ENCODE measurements at places on chromosomes 2 and 18.
A peak's percentile ranks its signal among the peaks of the same experiment; 100 is the strongest.

- DNase-seq, result no peak
These were observed 23.4 kb downstream of the NEMP2 start for GRCh38 chr2:190511104-190511503.

GRCh38 chr2:203022751-203023150 is 8.1 kb downstream of the NBEAL1 start:
- no peak for DNase-seq

- no peak for DNase-seq
These were observed 137.8 kb downstream of the PIK3C3 start for GRCh38 chr18:42092848-42093247.

GRCh38 chr18:1092228-1092627 is 187.6 kb downstream of the ADCYAP1 start:
- no peak for DNase-seq

GRCh38 chr2:209424781-209425470 is 1.1 kb downstream of the MAP2 start:
- no peak for DNase-seq

DNA sequence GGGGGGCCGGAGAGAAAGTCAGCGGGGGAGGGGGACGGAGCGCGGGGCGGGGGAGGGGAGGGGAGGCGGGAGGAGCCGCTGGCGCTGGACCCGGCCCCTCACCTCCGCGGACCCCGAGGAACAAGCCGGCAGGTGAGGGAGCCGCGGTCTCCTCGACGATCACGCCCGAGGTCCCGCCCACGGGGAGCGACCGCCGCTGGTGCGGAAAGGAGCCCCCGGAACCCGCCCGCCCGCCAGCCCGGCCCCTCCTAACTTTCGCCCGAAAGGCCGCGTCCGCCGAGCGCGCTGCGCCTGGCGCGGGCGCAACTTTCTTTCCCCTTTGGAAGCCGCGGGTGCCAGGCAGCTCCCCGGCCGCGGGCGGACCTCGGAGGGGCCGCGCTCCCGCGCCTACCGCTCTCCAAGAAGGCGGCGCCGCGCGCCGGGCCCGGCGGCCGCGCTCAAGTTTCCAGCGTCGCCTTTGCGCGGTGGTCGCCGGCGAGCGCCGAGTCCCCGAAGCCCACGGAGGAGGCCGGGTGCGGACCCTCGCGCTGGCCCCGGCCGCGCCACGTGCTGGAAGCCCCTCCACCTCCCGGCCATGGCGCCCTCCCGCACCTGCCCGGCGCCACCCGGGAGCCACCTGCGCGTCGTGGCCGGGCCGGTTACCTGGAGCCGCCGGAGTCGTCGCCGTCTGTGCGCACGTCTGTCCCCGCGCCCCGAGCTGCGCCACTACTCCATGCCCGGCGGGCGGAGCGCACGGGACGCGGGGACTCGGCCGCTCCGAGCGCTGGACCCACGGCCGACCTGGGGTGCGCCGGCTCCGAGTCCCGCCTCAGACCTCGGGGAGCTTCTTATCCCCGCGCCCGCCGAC is at the start of gene ALKAL2:
Gene ALKAL2, minus strand, starts transcription at position 181 of the 847 bp plus-strand sequence. CDS start 256 bp downstream, outside the sequence.
- no peak for DNase-seq

GRCh38 chr2:143503280-143503679 is 374.1 kb downstream of the ARHGAP15 start:
- no peak for DNase-seq

DNA sequence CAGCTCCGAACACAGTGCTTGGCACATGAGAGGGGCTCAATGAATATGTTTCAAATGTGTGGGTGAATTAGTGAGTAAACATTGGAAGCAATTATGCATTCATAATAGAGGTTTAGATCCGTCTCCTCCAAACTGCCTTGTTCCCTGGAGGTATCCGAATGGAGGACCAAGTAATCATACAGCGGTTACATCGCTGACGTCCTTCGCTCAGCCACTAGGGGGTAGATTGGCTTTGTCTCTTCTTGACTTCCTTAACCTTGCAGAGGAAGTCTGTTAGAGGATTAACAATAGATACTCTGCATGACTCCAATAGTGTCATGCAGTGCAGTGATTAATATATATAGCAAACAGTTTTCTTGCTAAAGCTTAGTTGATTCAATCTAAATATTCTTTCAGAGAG is 517.0 kb downstream of the PTPRM start:
- DNase-seq, result no peak

- no peak for DNase-seq
These were observed 246.6 kb downstream of the FHOD3 start for GRCh38 chr18:36543991-36544725.

DNA sequence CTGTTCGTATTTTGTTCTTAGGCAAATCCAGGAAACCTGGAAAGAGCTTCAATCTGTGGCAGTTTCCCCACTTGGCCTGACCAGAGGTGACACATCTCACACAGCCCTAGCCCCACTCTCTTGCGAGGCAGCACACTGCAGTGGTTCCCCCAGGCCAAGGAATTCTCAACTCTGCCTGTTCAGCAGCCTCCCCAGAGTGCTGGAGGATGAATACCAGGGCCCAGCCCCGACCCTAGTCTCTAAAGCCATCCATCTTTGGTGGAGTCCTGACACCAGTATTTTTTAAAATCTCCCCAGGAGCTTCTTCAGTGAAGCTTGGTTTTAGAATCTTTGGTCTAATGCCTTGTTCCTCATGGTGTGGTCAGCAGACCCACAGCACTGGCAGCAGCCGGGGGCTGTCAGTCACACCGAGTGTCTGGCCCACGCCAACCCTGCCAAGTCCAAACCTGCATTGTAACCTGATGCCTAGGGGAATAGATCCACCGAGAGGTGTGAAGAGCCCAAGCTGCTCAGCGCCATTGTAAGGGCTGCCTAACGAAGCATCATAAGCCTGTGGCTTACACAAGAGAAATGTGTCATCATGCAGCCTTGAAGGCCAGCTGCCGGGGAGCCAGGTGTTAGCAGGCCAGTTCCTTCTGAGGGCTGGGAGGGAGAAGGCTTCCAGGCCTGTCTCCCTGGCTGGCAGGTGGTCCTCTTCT is 428.7 kb upstream of the ID2 start:
- DNase-seq, result no peak

GRCh38 chr18:35693829-35694228 is 112.3 kb downstream of the GALNT1 start:
- DNase-seq, result no peak

DNA sequence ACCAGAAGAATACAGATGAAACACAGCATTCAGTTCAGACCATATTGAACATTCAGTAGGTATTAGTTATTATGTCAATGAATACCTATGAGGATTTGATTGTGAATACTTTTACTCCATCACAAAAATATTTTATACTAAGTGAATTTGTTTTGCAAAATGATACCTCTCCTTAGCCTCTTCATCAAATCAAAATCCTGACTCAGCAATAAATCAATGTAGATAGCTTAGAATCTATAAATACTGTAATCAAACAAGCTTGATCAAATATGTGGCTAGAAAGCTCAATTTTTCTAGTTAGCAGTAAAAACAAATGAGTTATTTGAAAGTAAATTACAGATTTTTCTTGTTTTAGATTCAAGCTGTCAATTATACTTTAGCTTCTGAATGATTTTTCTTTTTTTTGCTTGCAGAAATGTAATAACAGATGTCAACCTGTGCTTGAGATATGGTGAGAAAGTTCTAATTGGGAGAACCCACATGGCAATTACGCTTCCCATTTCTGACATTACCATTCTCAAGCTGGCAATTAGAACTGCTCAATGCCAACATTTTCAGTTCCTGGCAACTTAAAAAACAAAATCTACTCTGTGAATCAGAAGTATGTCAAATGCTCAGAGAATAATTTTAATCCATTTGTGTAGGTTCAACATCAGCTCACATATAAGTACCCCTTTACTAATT is 109.6 kb downstream of the PRELID3A start:
- no peak for DNase-seq

GRCh38 chr2:71306762-71307161 is 24.8 kb upstream of the ZNF638 start:
- DNase-seq, result no peak

GRCh38 chr2:15527074-15527739 is 33.9 kb downstream of the NBAS start:
- DNase-seq, result no peak

GRCh38 chr2:9844036-9844483 is 786 bp downstream of the TAF1B start:
- DNase-seq, result no peak

DNA sequence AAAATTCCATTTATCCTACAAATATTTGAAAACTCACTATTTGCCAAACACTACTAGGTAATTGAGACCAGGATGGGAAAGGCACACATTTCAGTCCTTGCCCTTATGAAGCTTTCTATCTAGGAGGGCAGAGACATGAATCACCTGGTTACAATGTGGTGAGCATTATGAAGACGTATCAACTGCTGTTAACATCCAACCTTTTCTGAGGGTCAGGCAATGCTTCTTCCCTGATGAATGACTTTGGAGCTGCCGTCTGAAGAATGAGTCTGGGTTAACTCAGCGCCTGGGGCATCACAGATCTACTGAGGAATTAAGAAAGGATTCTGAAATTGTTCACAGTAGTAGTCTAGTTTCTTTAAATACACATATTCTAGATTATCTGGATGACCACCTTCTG is 62.1 kb upstream of the NOSTRIN start:
- DNase-seq, result no peak

- no peak for DNase-seq
These were observed 52.2 kb upstream of the BCL2L11 start for GRCh38 chr2:111068435-111069058.

DNA sequence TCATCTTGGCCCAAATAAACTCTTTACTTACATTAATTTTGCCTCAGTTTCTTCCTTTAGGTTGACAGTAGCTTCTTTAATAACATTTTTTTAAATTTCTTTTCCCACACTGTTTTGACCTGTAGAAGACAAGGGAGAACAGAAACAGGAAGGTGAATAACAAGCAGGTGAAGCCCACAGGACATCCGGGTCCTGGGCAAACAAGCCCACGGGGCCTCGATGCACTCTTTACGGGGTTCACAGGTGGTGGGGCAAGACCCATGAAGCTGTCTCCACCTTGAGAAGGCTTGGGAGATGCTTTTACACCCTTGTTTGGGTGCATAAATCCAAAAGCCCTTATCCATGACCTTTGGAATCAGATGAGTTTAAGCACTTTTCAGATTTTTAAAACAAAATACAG is 301.0 kb upstream of the MGAT5 start:
- DNase-seq, result no peak

DNA sequence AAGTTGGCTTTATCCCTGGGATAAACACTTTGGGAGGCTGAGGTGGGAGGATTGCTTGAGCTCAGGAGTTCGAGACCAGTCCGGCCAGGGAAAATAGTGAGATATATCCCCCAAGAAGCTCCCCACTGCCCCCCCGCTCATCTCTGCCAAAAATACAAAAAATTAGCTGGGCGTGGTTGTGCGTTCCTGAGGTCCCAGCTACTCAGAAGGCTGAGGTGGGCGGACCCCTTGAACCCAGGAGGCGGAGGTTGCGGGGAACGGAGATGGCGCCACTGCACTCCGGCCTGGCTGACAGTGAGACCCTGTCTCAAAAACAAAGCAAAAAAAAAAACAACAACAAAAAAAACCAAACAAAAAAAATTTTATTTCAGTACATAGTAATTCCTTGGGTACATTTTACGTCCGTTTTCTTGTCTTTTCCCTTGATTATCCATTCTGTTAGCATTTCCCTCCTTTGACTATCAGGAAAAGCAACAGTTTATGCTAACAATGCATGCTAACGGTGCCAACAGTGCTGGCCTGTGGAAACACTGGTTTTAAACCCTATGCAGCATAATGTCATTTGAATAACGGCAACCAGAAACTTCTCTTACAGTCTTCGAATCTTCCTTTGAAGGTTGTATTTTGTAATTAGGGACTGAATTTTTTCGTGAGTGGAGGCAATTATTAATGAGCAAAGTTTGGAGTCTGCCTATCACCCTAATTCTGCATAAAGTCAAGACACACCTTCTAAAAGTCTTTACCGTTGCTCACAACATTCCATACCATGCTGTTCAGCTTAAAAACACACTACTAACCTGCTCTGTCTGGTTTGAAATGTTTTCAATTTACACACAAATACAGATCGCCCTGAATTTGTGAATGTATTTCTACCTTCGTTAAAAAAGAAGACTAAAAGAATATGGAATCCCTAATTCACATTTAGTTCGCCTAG is 721 bp upstream of the MIB1 start:
- DNase-seq, result no peak

- DNase-seq, result no peak
These were observed 52.7 kb downstream of the ATP9B start for GRCh38 chr18:79121746-79122474.

DNA sequence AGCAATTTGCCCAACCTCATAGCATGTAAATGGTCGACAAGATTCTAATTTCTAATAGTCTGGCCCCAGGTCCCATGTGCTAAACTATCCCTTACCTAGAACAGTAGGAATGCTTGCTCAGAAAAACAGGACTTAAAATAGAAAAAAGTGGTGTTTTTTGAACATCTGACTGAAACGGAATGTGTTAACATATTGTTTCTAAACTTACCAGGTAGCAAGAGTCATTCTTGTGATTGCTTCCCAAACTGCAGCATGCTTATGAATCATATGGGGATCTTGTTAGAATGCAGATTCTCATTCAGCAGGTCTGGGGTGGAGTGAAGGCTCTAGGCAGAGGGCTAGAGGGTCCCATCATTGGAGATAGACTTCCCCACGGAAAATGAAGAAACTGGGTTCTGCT is 5.8 kb upstream of the SLC20A1 start:
- no peak for DNase-seq

- no peak for DNase-seq
These were observed 49.4 kb downstream of the PID1 start for GRCh38 chr2:229221641-229222040.

DNA sequence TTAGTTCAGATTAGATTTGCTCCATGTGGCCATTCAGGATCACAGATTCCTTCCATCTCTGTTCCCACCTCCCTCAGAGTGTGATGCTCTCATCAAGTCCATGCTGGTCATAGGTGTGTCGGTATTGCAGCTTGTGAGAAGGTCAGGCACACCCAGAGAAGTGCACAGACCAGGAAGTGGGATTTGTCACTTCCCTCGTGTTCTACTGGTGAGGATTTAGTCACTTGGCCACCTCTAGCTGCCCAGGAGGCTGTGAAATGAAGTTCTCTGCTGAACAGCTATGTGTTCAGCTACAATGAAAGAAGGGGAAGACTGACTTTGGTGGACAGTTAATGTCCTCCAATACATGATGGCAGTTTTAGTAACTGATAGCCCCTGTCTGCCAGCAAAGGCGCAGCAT is 3.5 kb upstream of the LANCL1 start:
- DNase-seq, result no peak

- no peak for DNase-seq
These were observed 48.9 kb downstream of the MEP1B start for GRCh38 chr18:32238635-32239268.

- no peak for DNase-seq
These were observed 22.8 kb downstream of the ATP8B1 start for GRCh38 chr18:57780318-57780705.

- peak; percentile 93 for DNase-seq
These were observed 28.3 kb upstream of the NT5DC4 start for GRCh38 chr2:112692495-112692911.

GRCh38 chr18:64747803-64748202 is 598.9 kb upstream of the LINC00305 start:
- DNase-seq, result no peak

- DNase-seq, result no peak
These were observed 69.5 kb downstream of the BIN1 start for GRCh38 chr2:127037476-127037875.

All from smooth muscle cell of the brain vasculature (primary cell).